Stimulated activated CD4-positive, alpha-beta T cell treated with anti-CD3 and anti-CD28 coated beads, Interleukin-12 subunit alpha, Interleukin-12 subunit beta, amount 100 ng/mL, for 4 hours (primary cell): ENCODE measurements at places on chromosomes 12 and 14.

DNA sequence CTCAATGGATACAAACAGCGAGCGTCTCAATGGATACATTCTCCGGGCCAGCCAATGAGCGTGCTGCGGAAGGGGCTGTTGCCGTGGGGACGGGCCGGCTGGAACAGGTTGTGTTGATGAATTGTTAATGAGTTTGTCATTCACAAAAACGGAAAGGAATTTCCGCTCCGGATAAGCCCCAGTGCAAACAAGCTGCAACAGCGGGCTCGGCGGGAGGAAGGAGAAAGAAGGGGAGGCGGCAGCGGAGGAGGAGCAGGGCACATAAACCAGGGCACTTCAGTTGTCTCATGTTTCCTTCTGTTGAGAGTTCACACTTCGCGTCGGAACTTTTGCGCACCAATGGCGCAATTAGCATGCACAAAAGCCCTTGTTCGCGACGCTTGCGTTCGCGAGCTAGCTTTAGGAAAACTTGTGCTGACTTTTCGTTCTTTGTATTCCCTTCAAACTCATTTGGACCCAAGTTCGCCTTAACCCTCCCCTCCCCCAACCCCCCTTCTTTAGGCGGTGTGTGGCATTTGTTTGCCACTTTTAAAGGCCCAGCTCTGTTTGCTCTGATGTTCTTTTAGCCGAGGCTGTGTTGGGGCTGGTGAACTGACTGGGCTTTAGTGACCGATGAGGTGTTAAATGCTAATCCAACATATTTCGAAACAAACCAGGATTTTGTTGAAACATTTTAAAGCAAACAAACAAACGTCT, at the start of gene DUSP6:
TSS of gene DUSP6 (minus strand) at position 10 of the 696 bp plus-strand sequence. CDS start 462 bp downstream, outside the sequence.
- DNase-seq = peak; percentile 78

- DNase-seq = no peak
Observed at GRCh38 chr12:45532113-45532512, 197.4 kb upstream of the ARID2 start.

DNA sequence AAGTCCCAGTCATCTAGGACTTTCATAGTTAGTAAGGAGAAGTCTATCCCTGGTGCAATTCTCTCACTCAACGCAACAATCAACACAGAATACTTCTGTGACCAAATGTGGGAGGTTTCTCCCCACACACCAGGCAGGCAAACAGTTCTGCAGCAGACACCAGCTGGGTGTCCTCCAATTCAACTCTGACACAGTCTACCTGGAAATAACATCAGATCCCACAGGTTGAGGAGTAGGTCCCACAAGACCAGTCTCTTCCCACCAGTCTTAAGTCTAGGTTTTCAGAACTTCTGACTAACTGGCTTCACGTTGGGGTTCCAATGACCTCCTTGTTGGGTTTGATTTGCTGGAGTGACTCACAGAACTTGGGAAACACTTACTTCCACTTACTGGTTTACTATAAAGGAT, 14.8 kb downstream of the ACOT6 start:
- DNase-seq = no peak

DNA sequence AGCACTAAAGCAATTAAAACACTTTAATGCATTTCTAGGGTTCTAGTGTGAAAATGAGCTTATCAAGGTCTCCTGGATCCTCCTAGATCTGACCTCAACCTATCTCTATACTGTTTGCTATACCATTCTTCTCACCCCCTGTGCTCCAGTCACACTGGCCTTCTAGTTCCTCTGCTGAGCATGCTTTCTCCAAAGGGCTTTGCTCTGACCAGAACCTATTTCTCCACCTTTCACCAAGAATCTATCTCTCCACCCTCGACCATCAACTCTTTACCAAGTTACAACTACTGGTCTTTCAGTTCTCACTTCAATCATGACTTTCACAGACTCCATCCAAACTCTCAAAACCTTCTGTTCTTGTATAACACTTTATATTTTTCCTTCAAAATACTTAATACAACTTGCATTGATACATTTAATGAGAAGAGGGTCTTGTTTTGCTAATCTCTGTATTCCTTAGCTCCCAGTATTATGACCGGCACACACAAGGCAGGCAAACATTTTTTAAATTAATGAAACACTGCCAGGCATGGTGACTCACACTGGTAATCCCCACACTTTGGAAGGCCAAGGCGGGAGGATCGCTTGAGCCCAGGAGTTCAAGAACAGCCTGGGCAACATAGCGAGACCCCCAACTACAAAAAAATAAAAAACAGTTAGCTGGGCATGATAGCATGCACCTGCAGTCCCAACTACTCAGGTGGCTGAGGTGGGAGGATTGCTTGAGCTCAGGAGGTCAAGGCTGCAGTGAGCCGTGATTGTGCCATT, 22.8 kb downstream of the PPP1R12A start:
- no peak for DNase-seq

DNA sequence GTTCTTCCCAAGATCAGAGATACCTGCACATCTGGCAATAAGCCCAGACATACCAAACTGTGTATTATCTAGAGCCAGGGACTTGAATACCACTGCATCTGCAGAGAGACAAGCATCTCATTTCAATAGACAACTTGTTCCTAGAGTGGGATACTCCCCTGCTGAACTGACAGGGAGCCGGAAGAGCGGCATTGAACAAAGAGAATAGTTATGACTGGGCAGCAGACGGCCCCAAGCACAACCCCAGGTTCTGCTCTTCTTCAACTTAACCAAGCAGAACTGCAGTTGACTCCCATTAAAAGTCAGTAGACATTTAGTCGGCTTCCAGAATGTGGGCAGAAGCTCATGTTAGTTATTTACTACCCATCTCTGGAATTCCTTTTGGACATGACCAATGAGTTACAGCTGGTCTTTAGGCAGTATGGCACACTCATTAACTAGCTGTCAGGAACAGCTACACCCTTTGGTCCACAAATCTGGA, 112.9 kb downstream of the HMGA2 start:
- DNase-seq = no peak

DNA sequence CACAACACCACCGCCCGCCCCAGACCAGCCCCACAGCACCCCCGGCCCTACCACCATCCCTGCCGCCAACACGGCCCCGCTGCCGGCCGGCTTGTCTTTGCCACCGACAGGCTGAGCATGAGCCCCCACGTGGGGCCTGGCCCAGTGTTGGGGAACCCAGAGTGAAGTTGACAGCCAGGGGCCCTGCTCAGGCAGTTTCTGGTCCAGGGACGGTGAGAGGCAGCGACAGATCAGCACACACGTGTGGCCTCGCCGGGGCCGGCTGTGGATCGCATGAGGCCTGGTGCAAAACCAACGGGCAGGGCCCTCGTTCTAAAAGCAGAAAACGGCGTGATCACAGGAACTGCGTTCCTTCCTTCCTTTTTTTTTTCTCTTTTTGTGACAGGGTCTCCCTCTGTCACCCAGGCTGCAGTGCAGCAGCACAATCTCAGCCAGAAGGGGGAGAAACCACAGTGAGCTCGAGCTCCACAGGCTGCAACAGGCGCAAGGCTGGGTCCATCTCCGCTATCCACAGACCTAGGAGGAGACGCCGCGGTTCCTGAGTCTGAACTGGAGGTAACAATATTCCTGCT, 50.5 kb upstream of the FBRSL1 start:
- DNase-seq = no peak

- no peak for DNase-seq
Observed at GRCh38 chr12:58583529-58583928, 336.8 kb downstream of the LRIG3 start.

- no peak for DNase-seq
Observed at GRCh38 chr12:9761419-9761781, 699 bp upstream of the CD69 start.

- no peak for DNase-seq
Observed at GRCh38 chr14:95493503-95493902, 22.9 kb downstream of the SYNE3 start.

DNA sequence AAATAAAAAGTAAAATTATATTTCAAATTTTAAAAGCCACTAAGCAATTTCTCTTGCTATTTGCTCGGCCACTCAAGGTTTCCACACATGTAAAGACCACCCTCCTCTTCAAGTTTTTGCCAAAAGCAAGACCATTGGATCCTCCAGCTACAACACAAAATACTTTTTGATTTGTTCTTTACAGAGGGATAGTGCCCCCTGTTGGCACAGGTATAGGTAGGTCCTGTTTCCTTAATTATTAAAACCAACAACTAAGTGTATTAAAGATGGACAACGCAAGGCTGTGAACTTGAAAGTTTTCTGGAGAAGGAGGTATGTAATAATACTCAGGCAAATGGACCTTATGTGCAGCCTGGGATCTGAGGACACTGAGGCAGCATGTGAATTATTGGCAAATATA, 23.8 kb downstream of the ATP6V1D start:
- no peak for DNase-seq

DNA sequence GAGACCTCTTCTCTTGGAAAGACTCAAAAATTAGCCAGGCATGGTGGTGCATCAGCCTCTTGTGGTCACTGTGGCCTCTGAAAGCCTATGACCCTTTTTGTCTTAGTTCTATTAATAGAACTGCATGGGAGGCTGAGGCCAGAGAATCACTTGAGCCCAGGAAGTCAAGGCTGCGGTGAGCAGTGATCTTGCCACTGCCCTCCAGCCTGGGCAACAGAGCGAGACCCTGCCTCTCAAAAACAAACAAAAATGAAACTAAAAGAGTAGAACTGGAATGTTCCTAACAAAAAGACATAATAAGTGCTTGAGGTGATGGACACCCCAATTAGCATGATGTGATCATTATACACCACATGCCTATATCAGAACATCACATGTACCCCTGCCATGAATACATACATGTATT, 197.0 kb upstream of the EEA1 start:
- DNase-seq = no peak

- DNase-seq = no peak
Observed at GRCh38 chr12:131280426-131280825, 326.7 kb downstream of the ADGRD1 start.

GRCh38 chr14:65846196-65846868, 433.8 kb downstream of the FUT8 start:
- DNase-seq = no peak

GRCh38 chr12:64194333-64195149, 27.6 kb downstream of the KICS2 start:
- no peak for DNase-seq

DNA sequence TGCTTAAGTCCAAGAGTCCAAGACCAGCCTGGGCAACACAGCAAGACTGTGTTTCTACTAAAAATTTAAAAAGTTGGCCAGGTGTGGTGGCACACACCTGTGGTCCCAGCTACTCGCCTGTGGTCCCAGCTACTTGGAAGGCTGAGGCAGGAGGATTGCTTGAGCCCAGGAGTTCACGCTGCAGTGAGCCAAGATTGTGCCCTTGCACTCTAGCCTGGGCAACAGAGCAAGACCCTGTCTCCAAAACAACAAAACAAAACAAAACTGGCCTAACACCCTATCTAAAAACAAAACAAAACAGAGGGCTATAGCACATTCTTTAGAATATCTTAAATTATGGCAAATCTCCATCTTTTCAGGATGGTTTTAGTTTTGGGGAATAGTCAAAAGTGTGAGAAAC, 3.1 kb upstream of the LYZ start:
- DNase-seq = no peak

- DNase-seq = no peak
Observed at GRCh38 chr12:104649217-104649824, 192.6 kb downstream of the CHST11 start.

DNA sequence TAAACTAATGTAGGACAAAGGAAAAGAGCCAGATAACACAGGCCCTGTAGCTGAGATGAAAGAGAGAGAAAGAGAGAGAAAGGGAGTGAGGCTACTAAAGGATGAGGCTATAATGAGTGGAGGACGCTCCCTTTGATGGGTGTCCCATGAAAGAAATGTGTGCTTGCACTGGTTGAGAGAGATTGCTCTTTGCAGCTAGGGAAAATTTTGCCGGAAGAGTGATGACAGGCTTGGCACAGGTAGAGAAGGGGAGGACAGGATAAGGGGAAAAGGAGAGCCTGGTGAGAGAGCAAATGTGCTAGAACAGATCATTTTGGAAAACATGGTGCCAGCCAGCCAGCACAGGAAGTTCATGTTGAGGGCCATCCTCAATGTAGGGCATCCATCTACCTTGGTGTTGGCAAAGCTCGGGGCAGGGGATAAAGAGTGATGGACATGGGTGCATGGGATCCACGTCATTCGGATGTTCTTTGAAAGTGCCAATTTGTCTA, 248.6 kb downstream of the BTG1 start:
- no peak for DNase-seq

DNA sequence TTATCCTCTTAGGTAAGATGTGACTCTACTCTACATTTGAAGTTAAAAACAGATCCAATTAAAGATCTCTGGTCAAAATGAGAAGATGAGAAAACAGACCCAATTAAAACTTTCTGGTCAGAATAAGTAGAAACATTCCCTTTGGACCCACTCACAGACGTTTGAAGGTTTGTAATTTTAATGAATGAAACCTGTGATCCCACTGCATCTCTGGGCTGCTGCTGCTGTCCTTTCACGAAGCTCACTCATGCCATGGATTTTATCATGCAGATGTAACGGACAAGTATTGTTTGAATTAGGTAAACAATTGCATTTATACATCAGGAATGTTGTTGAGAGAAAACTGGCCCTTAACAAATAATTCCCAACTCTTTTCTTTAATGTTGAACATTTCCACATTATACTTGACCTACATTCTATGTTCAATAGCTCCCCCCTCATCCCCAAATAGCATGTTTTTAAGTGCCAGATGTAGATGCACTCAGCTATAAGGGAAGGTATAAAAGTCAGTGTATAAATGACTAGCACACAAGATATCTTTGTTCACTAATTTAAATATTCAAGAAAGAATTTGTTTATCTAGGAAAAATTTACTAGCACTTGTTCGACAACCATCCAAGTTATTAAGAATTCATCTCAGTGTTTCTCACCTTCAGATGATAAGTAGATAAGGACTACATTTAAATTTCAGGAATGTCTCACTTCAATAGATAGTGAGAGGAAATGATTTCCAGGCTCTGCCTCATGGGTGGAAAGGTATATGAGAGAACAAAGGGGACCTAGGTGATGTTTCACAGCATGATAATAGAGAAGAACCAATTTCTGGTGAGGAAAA, 202.3 kb upstream of the LMNTD1 start:
- DNase-seq = no peak
